ENCODE measurements at places on chromosomes 7 and 10.

DNA sequence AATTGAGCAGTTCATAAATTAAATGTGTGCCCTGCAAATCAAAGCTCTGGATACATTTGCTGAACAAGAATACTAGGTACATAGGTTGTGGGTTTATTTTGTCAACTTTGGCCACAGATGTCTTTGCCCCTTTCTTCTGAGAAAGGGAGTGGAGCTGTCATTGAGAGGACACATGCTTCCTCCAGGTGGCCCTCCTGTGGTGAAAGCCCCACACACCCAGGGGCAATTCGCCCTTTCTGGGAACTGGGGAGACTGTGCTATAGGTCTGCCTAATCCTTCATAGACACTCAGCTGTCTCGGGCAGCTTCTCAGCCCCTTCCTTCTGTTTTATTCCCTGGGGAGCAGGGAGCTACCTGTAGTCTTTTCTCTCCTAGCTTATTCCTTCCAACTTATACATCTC is 605.7 kb upstream of the DPP6 start:
- no peak for DNase-seq

DNA sequence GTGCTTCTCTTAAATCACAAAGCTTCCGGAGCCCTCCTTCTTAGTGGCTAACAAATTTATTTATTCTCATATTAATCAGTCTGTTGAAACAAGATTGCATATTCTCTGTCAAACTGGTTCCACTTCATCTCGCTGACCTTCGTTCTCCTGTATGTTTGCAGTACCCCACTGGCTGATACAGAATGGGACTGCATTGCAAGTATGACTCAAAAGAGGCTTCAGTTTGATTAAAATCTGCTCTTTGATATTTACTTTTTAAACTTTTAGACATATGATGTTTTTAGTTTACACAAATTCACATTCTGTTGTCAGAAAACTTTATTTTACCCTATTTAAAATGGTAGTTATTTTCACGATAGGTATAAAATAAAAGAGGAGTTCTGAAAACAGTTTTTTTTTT is 14.3 kb upstream of the ARHGAP12 start:
- peak; percentile 49 for DNase-seq

DNA sequence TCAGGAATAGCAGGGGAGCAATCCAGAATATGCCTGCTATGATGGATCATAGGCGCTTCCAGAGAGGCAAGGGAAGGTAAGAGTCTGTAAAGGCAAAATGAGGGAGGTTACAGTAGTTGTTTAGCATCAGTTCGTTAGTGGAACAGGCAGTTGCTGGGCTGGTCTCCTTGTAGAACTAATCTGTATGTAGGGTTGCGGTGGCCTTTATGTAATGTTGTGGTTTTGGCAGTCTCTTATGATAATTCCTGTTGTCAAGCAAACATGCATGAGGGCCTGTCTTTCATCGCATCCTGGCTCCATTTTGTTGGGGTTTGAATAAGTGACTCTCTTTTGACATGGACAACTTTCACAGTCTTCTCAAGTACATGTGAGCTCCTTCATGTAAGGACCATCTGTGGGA is 427.8 kb upstream of the LRGUK start:
- DNase-seq: no peak

GRCh38 chr7:23121165-23121564 is 15.6 kb downstream of the KLHL7 start:
- DNase-seq: no peak

GRCh38 chr7:20539201-20539600 is 76.3 kb upstream of the ABCB5 start:
- no peak for DNase-seq

GRCh38 chr7:123652406-123652805 is 3.3 kb upstream of the LMOD2 start:
- DNase-seq: no peak

- peak; percentile 29 for DNase-seq
These were observed 442 bp downstream of the ANKRD2 start for GRCh38 chr10:97573021-97573420.

DNA sequence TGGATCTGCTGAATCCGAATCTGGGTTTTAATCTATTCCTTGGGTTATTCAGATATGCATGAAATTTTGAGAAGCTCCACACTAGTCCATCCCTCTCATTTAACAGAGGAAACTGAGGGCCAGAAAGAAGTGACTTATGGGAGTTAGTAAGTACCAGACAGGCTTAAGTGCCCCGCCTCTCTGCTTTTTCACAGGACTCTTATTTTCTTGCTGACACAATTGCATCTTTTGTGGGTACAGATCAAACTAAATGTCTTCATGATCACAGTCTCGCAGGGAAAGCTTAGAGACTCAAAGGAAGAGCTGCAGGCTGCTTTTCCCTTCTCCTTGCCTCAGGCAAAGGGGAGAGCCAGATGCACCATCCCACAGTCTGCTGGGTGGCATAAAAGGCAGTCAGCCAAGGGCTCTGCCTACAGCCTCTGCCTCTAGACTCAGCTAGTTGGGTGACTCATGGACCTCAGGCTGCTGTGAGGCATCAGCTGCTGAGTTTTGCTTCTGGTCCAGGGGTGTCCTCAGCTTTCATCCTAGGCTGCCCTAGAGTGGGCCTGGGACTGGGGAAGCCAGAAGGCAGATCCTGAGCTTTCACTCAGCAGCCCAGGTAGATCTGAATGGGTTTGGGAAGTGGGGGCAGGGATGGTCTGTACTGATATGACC is 11.6 kb downstream of the GOLGA7B start:
- peak; percentile 53 for DNase-seq

- DNase-seq: peak; percentile 40
These were observed 7.1 kb upstream of the ANK3 start for GRCh38 chr10:60396766-60397165.

DNA sequence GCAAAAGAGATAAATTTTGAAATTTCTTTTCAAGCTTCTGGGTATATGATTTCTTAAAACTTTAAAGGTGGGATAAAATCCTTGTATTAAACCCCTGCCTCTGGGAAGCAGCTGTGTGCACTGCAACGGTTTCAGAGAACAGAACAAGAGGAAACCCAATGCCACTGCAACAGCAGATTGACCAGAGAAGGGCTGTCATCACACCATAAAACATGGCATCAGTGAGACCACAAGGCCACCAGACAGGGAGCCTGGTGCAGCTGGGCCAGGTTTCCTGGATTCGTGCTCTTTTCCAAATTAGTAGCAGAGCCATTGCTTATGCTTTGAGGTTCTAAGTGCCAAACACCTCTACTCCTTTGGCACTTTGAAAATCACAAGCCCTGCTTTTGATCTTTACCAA is 152.4 kb downstream of the PRPF18 start:
- DNase-seq: no peak

GRCh38 chr7:16634271-16634738 is 11.2 kb downstream of the ANKMY2 start:
- DNase-seq: no peak

- no peak for DNase-seq
These were observed 7.6 kb downstream of the MAPK8 start for GRCh38 chr10:48314107-48314506.

GRCh38 chr10:89210794-89211425 is 3.8 kb upstream of the CH25H start:
- peak; percentile 33 for DNase-seq

DNA sequence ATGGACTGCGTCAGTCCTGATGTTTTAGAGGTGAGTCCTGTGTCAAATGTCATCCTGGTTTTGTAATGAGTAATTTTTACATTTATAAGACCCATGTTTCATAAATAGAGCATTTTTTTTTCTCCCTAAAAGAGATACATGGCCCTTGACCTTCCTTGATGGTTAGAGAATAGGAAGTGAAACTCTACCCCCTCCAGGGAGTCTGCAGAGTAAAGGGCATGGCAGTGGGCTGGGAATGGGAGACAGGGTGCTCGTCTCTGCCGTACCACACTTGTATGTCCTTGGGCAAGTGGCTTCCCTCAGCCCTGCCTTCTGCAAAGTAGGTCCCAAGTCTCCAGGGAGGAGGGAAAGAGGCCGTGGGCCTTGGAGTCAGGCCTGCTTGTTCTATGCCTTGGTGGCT is 63.9 kb downstream of the WDFY4 start:
- DNase-seq: no peak

- DNase-seq: no peak
These were observed 295.6 kb downstream of the PTPRN2 start for GRCh38 chr7:158291998-158292397.

DNA sequence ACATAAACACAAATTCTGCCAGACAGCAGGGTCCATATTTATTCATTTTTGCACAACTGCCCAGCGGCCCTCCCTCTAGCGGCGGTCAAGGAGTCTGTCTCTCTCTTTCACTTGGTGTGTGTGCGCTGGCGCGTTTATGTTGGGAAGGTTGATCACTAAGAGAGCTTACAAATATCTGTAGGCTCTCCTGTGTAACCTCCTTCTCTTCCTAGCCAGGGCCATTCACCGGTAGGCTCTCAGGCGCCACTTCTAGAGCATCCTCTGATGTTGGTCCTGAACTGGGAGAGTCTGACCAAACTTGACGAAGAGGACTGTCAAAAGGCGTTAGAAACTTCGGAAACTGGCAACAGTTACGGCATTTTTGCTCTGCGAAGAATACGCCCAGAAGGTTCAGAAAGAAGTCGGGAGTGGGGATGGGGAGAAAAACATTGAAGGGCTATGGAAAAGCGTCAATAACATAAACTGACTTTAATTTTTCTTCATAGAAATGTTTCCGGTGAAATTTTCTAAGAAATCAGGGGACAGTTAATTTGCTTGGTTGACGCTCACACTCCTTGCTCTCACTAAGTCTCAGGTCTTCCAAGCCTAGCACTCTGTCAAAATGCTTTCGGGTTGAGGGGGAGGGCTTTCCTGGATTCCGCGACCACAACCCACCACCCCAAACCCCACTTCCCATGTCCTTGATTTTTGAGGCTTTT is 731.1 kb downstream of the ZWINT start:
- DNase-seq: peak; percentile 56

GRCh38 chr7:103915680-103916357 is 73.6 kb downstream of the RELN start:
- peak; percentile 40 for DNase-seq

DNA sequence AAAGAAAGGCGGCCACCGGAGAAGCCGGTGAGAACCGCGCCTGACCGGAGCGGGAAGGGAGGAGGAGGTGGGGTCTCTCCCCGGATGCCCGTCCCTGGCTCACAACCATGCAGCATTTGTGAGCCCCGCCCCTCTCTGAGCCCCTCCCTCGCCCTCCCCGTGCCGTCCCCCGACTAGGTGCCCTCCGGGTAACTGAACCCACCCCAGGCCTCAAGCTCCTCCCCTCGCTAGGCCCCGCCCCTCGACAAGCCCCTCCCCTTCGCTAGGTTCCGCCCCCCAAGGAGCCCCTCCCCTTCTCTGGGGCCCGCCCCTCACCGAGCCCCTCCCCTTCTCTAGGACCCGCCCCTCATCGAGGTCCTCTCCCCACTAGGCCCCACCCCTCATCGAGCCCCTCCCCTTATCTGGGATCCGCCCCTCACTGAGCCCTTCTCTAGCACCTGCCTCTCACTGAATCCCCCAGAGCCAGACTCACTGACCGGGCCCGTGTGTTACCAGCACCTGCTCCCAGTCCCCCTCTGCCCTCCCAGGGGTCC is 42.2 kb upstream of the HSPB1 start:
- DNase-seq: peak; percentile 28

GRCh38 chr10:7267142-7267541 is 143.7 kb downstream of the SFMBT2 start:
- DNase-seq: no peak

DNA sequence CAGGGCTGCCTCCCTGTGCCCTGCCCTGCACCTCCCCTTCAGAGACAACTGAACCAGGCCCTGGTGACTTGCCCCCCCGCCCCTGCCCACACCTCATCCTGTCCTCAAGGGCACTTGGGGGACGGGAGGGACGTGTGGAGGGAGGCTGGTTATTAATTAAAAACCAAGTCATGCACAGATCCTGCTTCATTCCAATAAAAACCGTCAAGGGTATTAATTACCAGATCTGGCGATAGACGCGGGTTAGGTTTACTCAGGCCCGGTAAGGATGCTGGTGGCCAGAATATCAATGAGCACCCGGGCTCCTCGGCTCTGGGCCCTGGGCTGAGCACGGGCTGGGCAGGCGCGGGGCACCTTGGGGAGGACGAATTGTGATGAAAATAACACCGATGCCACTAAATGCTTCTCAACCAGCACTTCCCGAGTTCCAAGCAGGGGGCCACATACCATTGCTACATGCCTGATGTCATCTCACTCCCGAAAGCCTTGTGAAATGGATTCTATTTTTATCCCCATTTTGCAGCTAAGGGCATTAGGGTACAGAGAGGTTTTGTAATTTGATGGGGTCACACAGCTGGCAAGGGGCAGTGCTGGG is 24.5 kb upstream of the GTF2IRD1 start:
- DNase-seq: peak; percentile 83

GRCh38 chr7:1893036-1893435 is 223.0 kb downstream of the ELFN1 start:
- no peak for DNase-seq

DNA sequence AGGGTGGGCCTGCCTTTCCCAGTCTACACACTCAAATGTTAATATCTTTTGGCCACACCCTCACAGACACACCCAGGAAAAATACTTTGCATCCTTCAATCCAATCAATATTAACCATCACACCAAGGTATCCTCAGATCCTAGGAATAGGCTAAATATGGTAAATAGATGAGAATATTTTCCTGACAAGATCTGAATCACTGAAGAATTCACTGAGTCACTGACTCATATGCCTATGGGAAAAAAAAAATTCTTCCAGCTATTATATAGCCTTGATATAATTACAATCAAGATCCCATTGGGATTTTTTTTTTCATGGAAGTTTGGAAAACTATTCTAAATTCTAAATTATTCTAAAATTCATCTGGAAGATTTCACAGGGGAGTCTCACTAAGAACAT is 65.8 kb downstream of the INHBA start:
- peak; percentile 24 for DNase-seq

DNA sequence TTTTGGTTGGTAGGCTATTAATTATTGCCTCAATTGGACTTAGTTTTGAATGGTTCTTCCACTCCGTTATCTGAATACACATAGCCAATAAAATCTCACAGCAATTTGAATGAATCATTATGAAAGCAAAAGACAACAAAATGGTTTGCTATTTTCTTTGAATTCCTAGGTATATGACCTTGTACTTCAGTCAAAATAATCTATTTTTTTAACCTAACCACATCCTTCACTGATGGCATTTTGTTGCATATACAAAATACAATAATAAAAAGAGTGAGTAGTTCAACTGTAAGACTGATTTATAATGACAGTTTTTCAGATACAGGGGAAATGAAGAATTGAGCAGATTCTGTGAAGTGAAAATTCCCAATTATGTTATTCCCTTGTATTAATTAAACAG is 433.1 kb downstream of the HTR7 start:
- peak; percentile 77 for DNase-seq

- DNase-seq: no peak
These were observed 119.9 kb downstream of the PLXNA4 start for GRCh38 chr7:132456418-132456817.

DNA sequence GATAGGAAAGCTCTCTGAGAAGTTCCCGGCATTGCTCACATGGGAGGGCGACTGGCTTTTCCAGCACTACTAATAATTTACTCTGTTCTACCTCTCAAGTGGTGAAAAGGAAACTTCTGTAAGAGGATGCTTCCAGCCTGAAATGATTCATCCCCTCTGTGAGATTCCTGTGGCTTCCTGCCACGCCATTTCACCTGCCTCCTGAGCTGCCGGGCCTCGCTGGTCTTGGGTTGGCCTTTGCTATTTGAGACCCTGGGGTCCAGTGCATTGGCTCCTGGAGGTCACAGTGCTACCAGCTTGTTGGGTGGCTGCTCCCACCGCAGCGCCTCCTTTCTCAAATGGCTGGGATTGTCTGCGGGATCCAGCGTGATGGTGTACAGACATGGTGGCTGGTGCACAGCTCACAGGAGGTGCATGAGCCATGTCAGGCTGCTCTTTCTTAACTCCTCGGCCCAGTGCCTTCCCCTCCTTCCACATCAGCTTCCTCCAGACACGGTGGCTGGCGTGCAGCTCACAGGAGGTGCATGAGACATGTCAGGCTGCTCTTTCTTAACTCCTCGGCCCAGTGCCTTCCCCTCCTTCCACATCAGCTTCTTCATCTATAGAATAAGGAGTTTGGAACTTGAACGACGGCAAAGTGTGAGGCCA is 42.9 kb upstream of the PCBD1 start:
- peak; percentile 64 for DNase-seq

Data from iris pigment epithelial cell (primary cell).